Mesothelial cell of epicardium (in vitro differentiated cells): ENCODE measurements at places on chromosomes 6 and 20.

GRCh38 chr6:139148557-139149235, 13.8 kb downstream of the HECA start:
- H3K36me3 ChIP-seq: no peaks in the 10 kb centered on the region
- DNase-seq: no peak
- no peaks in the 10 kb centered on the region for H3K27me3 ChIP-seq
- peaks cover 66% of the 10 kb centered on the region for H3K4me1 ChIP-seq

- no peaks in the 10 kb centered on the region for H3K27me3 ChIP-seq
- H3K27ac ChIP-seq: peak overlapping the region; percentile 30
- peaks cover 11% of the 10 kb centered on the region for H3K4me1 ChIP-seq
- H3K36me3 ChIP-seq: no peaks in the 10 kb centered on the region
- no peak overlapping the region for H3K4me3 ChIP-seq
- no peak for DNase-seq
Observed at GRCh38 chr20:57666106-57666833, 43.5 kb downstream of the PMEPA1 start.

GRCh38 chr6:138765896-138766655, 7.5 kb upstream of the CCDC28A start:
- peaks cover 6% of the 10 kb centered on the region for H3K4me1 ChIP-seq
- no peak overlapping the region for H3K4me3 ChIP-seq
- H3K27me3 ChIP-seq: no peaks in the 10 kb centered on the region
- no peak overlapping the region for H3K27ac ChIP-seq
- DNase-seq: no peak

- H3K4me1 ChIP-seq: peaks cover 23% of the 10 kb centered on the region
- peak overlapping the region; percentile 63 for H3K4me3 ChIP-seq
- peaks cover 11% of the 10 kb centered on the region for H3K36me3 ChIP-seq
- H3K27me3 ChIP-seq: peaks cover 4% of the 10 kb centered on the region
- no peak for DNase-seq
Observed at GRCh38 chr6:109484122-109484521, 1.1 kb upstream of the ZBTB24 start.

GRCh38 chr20:62146019-62146755, 2.6 kb downstream of the SS18L1 start:
- DNase-seq: no peak
- no peaks in the 10 kb centered on the region for H3K27me3 ChIP-seq
- H3K27ac ChIP-seq: no peak overlapping the region
- H3K36me3 ChIP-seq: no peaks in the 10 kb centered on the region
- H3K4me3 ChIP-seq: peak overlapping the region; percentile 74

DNA sequence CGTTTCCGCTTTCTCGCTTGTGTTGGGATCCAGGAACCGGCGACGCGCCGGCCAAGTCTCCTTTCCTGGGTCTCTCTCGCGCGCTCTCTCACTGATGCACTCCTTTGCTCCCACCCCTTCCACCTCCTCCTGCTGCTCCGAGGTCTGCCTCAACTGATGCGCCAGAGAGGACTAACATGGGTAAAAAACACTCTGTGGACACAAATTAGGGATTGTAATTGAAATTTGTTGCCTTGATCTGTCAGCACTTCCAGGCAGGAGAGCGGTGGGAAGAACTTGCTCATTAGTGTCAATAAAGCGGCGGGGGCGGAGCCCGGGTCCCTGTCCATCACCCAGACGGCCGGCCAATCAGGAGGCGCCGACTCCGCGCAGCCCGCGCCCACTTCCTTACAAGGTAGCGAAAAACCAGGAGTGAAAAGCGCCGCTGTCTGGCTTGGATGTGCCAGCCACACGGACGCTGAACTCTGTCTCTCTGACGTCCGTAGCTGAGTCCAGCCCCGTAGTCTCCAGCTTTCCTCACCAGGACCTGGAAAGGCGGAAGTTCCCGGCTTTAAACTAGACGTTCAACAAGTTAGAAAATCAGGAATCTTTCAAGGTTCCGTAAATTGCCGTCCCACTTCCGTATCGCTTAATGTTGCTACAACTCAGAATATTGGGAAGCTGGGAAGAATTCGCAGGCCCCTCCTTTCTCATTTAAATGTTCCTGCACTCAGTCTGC, at the start of gene TBX18:
TBX18 (minus strand) TSS at position 267 of the 718 bp plus-strand sequence. CDS start 417 bp downstream, outside the sequence.
- H3K4me1 ChIP-seq: peaks cover 19% of the 10 kb centered on the region
- peak within 1 kb of the TSS; percentile 94 for H3K27ac ChIP-seq
- peak within 1 kb of the TSS; percentile 82 for H3K4me3 ChIP-seq
- peaks cover 90% of the 10 kb centered on the region for H3K27me3 ChIP-seq
- peak; percentile 90 for DNase-seq

DNA sequence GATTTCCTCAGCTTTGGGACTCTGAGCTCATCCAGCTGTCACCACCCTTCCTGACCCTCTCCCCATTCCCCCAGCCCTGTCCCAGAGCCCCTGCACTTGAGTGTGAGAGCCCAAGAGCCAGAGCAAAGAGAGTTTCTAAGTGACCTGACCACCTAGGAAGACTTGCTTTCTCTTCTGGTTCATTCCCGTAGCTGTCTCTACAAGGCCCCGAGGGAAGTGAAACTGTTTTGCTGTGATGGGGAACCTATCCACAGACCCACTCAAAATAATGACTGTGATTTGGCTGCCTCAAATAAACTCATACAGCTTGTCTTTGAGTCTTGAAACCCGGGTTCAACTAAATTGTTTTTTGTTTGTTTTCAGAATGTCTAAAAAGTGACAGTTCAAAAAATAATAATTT, 74.6 kb upstream of the XRN2 start:
- H3K4me3 ChIP-seq: no peak overlapping the region
- H3K4me1 ChIP-seq: no peaks in the 10 kb centered on the region
- no peak overlapping the region for H3K27ac ChIP-seq
- no peak for DNase-seq
- no peaks in the 10 kb centered on the region for H3K27me3 ChIP-seq

DNA sequence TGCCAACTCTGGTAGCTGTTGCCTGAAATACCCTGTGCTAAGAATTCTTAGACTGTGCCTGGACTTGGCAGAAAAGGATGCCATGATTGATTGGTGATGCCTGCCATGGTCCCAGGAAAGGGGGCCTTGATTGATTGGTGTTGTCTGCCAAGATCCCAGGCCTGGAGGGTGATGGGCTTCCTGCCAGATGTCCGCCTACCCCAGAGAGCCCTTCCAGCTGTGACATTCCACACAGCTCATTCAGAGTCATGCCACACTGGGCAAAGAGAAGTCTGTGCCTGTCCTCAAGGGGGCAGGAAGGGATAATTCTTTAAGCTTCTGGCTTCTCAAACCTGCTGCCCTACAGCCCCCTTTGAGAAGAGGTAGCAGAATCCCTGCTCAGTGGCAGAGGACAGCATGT, 24.6 kb downstream of the RIMS4 start:
- H3K4me3 ChIP-seq: no peak overlapping the region
- H3K27ac ChIP-seq: no peak overlapping the region
